HuH-7.5 (cell line): ENCODE measurements at places on chromosomes 12 and 14.

DNA sequence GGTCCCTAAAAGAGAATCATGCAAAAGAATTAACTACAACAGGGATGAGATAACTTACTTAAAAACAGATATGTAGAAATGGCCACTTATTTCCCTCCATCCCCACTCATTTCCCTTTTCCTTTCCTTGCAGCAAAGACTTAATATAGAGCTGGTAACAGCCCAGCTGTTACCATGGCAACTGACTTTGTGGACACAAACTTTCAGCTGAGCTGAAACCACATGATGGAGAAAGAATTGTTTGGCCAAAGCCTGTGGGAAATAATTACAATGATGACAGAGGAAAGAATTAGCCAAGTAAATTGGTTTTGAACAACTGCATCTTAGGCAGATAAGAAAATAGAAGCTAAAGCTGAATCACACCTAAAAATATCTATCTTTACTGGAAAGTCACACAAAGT, 364.9 kb downstream of the GALC start:
- no peak for DNase-seq

DNA sequence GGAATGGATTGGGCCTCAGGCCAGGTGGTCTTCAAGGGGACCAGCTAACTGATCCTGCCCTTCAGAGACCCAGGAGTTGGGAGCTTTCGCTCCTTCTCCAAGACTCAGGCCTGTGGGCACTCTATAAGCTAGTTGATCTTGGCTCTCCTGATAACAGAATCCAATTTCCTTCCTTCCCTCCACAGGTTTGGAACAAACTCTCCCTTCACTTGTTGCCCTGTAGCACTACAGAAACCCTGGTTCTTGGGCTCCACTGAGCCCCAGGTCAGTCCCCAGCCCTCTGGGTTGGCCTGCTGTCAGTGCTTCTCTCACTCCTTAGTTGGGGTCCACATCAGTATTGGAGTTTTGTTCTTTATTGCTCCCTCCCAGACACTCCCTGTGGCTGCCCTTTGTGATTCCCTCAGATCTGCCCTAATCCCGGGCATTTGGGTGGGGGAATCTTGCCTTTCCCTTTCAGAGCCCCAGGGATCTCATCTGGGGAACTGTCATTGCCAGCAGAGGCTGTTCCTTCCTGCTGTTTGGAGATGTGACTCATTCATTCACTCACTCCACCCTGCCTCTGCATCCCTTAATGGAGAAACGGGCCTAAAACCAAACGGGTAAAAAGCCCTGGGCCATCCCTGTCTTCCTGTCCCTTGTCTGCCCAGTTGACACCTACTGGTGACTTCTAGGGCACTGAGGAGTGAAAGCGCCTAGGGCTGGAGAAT, 4.4 kb upstream of the GPD1 start:
- DNase-seq: no peak

DNA sequence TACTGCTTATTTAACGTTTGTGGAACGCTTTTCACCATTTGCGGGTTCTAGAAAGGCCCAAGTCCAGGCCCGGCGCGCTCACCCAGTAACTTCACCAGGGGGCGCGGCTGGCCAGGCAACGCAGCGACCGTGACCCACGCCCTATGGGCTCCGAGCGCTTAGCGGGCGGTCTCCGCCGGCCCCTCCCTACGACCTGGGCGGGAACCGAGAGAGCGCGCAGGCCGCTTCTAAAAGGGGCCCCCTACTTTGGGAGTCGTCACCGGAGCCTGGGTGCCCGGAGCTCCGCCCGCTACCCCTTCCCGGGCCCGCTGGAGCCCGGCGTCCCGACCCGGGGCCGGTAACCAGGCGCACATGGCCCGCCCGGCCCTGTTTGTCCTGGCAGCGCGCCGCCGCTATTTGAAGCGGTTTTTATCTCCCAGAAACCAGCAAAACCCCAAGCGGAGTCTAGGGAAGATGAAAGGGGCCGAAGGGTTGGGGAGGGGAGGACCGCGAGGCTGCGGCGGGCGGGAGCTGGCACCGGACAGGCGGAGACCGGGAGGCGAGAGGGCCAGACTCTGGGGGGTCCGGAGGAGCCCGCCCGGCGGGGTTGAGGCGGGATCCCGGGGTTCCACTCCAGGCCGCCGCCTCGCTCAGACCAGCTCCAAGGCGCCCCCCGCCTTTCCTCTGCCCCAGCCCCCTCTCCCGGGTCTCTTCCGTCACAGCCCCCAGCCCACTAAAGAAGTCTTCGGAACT, 3.5 kb upstream of the AAAS start:
- DNase-seq: peak; percentile 98

GRCh38 chr14:44029933-44030332, 477.1 kb downstream of the FSCB start:
- no peak for DNase-seq

GRCh38 chr14:52067873-52068614, 815 bp downstream of the NID2 start:
- no peak for DNase-seq

DNA sequence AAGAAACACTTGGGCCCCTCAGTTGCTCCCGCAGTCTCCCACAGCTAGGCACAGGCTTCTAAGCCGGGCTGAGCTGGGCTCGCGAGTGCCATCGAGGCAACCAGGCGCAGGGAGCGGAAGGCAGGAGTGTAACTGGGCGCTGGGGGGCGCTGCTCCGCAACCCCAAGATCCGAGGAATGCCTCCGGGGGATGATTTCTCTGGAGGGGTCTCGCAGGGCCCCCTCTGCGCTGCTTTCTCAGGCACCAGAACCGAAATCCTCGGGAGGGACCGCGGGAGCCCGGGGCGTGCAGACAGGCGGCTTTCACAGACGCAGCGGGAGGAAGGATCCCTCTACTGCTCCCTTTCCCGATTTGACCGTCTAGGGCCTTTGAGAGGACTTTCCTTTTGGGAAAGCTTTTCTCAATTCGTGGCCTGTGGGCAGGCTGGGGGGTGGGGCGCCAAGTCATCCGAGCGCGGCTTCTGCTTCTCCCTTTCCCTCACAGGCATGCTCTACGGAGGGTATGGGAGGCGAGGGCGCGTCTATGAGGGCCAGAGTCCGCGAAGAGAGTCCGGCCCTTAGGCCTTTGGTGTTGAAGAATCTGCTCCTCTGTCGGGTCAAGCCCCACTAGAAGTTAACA, 4.3 kb upstream of the NKX2-1 start:
- no peak for DNase-seq
